ENCODE measurements at places on chromosomes 2 and 18.
A peak's percentile ranks its signal among the peaks of the same experiment; 100 is the strongest.

DNA sequence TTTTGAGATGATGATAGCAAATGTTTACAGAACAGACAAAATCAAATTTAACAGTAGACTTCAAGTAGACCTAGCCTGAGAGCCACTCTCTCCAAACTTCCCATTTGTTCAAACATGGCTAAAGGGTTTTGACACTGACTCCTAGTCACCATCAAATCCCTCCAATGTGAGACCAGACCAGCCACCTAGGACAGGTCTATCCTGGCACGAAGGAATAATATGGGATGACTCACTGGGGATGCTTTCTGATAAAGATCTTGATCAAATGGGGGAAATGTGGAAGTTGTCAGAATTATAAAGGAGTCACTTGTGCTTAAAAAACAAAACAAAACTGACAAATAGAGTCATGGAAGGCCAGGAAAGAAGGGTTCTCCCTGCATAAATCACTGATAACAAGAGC lies 95.7 kb downstream of the EDAR start:
- no peak for DNase-seq

- DNase-seq, result no peak
Observed at GRCh38 chr2:173658946-173659371, 304.3 kb downstream of the CDCA7 start.

- DNase-seq, result no peak
Observed at GRCh38 chr2:166154685-166155338, 27.0 kb upstream of the SCN1A start.

GRCh38 chr2:210922419-210922818 lies 366.0 kb downstream of the CPS1 start:
- DNase-seq, result no peak

DNA sequence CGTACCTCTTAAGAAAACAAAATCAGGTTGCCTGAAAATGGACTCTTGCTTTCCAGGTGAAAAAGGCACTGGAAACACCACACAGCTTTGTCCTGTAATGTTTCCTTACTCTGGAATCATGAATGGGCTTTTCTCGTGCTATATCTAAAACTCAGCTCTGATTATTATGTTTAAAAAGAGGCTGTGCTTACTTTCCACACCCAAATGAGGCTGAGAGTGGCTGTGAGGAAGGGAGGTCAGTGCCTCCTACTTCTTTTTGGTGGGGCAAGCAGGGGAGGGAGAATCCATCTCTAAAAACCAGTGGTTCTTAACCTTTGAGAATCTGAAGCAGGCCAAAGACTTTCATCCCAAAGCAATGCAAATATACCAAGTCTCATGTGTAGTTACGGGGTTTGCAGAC lies 148.6 kb downstream of the FAM210A start:
- no peak for DNase-seq

- DNase-seq, result no peak
Observed at GRCh38 chr2:230227216-230227615, 1.7 kb downstream of the SP140 start.

DNA sequence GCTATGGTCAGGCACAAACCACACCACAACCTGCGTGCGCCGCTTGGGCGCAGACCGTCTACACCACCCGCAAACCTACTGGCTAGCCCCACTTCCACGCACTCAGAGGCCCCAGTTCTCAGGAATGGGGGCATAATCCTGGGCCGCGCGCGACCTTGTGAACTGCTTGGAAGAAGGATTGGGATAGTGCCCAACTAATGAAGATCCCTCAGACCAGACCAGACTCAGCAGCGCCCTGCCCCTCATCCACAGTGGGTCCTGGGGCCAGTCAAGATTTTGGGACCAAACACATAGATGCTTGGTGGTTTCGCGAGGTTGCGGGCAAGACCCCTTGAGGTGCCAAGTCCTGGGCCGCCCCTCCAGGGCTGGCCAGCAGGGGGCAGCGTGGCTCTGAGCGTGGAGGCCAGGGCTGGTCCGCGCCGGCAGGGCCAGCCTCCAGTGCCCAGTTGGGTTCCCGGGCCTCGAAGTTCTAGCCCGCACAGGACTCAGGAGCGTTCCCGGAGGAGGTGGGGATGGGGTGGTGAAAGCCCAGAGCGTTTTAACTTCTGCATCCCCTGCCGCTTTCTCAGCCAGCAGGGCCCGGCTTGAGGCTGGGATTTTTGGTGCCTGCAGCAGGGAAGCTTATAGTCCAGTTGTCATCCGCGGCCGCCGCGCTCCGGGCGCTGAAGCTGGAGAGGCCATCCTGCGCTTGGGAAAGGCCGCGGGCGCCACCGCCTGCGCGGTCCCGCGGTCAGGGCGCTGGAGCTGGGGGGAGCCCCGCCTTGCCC lies 8.3 kb downstream of the OSR1 start:
- no peak for DNase-seq

- no peak for DNase-seq
Observed at GRCh38 chr2:237016121-237016915, 69.4 kb upstream of the COPS8 start.

GRCh38 chr2:55408918-55409868 lies 10.5 kb downstream of the CCDC88A start:
- no peak for DNase-seq

DNA sequence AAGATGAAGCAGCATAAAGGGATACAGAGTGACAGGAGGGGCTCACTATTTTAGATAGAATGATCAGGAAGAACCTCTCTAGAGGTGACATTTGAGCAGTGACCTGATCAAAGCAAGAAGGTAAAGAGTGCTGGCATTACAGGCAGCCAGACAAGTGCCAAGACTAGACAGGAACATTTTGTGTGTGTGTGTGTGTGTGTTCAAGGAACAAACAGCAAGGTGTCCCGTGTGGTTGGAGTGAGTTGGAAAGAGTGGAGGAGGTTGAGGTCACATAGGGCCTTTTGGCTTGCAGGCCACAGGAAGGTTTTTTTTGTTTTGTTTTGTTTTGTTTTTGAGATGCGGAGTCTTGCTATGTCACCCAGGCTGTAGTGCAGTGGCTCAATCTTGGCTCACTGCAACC lies 25.7 kb downstream of the FZD5 start:
- DNase-seq, result no peak

GRCh38 chr2:152099367-152100050 lies 665 bp upstream of the CACNB4 start:
- DNase-seq, result no peak

- DNase-seq, result no peak
Observed at GRCh38 chr18:71105078-71105819, 816.4 kb downstream of the SOCS6 start.

- no peak for DNase-seq
Observed at GRCh38 chr2:118856330-118856977, 9.0 kb upstream of the EN1 start.

- no peak for DNase-seq
Observed at GRCh38 chr2:29519338-29519925, 402.0 kb downstream of the ALK start.

DNA sequence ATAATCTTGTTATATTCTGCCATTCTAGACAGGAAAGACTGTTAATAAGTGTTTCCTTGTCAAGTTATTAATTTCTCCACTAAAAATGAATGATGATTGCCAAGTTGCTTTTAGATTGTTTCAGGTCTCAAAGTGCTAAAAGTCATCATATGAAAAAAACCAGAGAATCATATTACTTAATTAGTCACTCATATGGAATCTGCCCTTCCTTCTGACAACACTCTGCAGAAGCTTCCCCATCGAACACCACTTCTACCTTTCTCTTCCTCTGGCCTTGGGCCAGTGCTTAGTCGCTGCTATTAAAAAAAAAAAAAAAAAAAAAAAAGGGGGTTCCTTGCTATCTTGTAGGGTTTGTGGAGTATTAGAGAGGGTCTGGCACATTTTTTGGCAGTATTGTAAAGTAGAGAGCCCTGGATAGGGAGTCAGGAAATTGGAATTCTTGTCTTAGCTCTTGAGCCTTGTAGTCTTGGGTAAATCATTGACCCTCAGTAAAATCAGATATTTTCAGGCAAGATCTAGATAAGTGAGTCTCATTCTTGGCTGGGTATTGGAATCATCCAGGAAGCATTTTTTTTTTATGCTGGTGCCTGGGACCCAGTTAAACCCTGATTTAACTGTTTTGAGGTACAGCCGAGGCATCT lies 141.7 kb upstream of the CCDC68 start:
- DNase-seq, result peak; percentile 25

GRCh38 chr2:172168917-172169346 lies 66.2 kb upstream of the DLX2 start:
- no peak for DNase-seq

DNA sequence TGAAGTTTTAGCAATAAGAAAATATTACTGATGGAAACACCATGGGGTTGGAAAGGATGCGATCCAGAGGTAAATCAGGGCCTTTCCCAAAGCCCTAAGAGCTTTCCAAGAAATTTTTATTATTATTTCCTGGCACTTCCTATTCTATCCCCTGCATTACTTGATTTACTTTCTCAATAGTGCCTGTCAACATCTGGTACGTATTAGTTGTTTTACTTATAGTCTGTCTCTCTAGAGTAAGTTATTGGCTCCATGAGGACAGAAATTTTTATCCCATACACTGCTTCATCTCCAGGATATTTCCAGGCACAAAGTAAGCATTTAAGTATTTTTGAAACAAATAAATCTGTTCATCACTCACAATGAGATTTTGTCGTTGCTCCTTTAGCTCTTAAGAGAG lies 18.1 kb downstream of the PPP4R1 start:
- no peak for DNase-seq

DNA sequence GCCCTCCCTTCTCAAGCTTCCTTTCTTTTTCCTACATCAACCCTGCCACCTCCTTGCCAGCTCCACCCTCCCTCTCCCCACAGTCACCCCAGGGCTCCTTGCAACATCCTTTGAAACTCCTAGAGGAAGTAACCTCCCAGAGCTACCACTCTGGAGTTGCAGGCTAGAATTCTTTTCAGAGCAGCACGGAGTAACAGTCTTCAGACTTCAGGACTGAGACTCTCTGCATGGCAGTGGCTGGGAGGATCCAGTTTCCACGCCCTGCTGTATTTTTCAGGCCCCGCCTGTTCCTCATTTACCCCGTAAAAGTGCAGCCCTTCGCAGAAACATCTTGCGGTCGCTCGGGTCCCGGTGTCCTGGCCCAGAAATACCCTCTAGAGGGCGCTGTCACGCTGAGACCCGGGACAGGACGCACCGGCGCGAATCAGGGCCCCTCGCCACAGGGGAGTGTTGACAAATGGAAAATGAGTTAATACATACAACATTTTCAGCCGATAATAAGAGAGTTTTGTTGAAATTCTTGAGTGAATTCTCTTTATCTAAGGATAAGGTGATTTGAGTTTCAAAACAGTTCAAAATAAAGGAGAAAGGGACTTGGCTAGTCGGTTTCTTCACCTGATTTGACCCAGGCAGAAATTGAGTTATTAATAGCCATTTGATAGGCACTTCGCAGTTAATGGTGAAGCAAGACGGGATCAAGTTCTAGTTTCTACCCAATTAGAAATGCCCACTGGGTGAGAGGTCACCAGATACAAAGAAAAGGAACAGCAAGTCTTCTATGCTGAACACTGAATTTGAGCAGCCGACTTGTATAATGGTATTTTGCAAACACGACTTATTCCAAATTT lies 18.5 kb upstream of the NTSR2 start:
- DNase-seq, result no peak

DNA sequence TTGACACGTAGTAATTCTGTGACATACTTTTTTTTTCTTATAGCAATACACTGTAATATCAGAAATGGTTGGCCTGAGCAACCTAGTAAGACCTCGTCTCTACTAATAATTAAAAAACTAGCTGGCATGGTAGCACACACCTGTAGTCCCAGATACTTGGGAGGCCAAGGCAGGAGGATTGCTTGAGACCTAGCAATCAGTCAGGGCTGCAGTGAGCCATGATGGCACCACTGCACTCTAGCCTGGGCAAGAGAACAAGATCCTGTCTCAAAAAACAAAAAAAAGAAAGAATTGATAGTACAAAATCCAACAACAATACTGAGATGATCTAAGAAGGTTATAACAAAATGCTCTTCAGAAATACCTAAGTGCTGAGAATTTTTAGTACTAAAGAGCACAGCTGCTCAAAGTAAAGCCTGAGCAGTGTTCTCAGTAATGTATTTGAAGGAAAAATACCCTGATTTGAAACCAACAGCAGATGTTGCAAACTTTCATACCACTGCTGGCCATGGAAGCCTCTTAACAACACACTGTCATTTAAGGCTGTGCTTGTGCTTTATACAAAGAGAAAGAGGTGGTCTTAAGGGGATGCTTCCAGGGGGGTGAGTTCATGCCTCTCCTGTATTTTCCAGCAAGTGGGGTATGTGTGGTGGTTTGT lies 132.6 kb upstream of the CDCA7 start:
- DNase-seq, result no peak

- DNase-seq, result no peak
Observed at GRCh38 chr2:31258351-31258750, 24.4 kb downstream of the EHD3 start.

DNA sequence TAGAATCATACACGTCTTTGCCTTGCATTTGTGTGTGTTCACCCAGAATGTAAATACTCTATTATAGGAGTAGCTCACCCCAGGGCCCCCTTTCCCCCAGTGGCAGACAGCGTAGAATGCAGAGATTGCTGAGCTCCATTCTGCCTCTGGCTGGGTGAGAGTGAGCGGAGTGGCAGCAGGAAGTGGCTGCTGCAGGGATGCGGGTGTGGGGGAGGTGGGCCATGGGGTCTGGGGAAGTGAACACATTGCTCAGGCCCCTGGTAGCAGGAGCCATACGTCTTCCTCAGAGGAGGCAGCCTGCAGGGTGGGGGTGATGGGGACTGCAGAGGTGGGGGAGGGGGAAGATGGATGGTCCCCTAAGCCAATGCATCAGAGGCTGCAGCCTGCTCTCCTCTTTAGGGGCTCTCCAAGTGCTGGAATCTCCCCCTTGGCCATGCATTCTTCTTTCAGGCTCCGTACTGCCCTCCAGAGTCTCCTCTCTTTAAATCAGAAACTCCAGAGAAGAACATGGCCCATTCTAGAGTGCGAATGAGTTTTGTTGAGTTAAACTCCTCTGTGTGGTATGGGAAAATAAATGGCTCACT lies 72.2 kb downstream of the CELF4 start:
- DNase-seq, result no peak

DNA sequence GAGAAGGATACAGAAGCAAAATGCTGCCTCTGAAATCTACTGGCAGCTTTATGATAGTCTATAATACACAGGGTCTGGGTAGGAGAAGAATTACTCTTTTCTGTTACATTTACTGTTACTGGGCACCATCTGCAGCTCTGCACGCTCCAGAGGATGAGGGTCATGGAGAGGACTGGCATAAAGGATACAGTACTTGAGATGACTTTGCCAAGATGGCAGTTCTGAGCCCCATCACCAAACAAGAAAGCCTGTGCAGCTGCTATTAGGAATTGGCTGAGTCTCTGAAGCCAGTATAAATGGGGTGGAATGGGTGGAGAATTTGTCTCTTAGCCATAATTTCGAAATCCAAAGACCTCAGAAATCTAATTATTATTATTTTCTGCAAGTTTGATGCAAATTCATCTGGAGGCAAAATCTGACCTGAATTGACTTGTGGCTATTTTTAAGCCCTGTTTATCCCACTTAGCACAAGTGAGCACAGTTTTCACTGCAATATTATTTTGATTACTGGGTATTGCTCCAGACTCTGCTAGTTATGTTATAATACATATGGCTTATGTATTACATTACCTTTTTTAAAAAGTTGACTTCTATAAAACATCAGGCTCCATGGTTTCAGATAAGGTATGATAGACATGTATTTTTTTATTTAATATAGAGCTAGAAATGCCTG lies 579.5 kb downstream of the MBD2 start:
- no peak for DNase-seq

GRCh38 chr18:24273596-24273995 lies 124.0 kb downstream of the OSBPL1A start:
- DNase-seq, result no peak

- no peak for DNase-seq
Observed at GRCh38 chr2:9230051-9230802, 23.6 kb downstream of the ASAP2 start.
